NCI-H1105 treated with DMSO at 0.1 percent for 48 hours (cell line): ENCODE measurements at places on chromosomes 16 and 17.

DNA sequence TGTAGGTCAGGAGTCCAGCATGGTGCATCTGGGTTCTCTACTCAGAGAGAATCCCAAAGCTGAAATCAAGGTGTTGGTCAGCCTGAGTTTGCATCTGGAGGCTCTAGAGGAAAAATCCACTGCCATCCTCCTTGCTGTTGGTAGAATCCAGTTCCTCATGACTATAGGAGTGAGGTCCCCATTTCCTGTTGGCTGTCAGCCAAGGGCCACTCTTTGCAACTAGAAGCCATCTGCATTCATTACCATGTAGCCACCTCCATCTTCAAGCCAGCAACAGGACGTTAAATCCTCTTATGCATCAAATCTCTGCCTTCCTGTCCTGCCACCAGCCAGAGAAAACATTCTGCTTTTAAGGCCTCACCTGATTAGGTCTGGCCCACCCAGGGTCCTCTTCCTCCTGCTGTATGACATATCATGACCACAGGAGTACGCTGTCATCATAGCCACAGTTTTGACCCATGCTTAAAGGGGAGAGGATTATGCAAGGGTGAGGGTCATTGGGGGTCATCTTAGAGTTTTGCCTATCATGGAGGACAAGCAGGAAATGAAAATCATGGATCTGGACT is 40.5 kb downstream of the DNAH9 start:
- DNase-seq: no peak

- peak; percentile 11 for DNase-seq
These were observed 25.9 kb downstream of the MYH3 start for GRCh38 chr17:10631048-10631700.

DNA sequence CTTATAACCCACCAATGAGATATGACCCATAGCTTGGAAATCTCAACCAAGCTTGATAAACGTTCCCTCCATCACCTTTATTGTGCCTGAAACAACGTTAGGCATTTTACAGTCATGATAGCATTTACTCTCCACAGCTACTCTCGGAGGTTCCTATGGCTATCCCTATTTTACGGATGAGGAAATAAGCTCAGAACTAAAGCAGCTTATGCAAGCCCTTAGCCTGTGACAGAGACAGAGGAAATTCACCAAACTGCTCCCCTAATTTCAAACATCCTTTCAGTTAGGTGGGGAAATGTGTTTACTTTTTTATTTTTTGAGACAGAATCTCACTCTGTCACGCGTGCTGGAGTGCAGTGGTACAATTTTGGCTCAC is 18.7 kb downstream of the DCUN1D3 start:
- no peak for DNase-seq

- no peak for DNase-seq
These were observed 8.0 kb downstream of the TEN1 start for GRCh38 chr17:75987041-75987440.

- no peak for DNase-seq
These were observed 15.2 kb downstream of the ACE start for GRCh38 chr17:63491977-63492618.

GRCh38 chr17:81621494-81622130 is 15.3 kb downstream of the NPLOC4 start:
- no peak for DNase-seq

GRCh38 chr17:74267987-74268499 is 6.0 kb upstream of the DNAI2 start:
- no peak for DNase-seq

GRCh38 chr16:30650369-30651123 is at the start of gene PRR14:
Gene PRR14, plus strand, starts transcription at chr16:30650960. Its CDS starts 686 bp downstream, at chr16:30651646.
- DNase-seq: peak; percentile 99

GRCh38 chr17:14321476-14321949 is 20.6 kb downstream of the HS3ST3B1 start:
- peak; percentile 83 for DNase-seq

GRCh38 chr17:32960815-32961214 is 30.8 kb upstream of the SPACA3 start:
- peak; percentile 16 for DNase-seq

DNA sequence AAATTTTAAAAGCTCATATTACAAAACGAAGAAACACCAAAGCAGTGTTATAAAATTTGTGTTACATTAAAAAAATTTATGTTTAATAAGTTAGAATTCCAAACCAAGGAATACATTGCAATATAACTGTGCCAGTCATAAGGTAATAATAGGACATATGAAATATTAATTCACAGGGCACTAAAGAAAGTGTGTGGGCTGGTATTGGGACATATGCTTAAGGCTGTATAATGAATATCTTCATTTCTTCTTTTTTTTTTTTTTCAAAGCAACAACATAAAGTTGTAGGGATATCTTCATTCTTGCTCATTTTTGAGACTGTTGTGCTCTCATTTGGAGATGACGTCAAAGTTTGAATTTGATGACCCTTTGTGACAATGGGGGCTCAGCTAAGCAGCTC is 17.5 kb upstream of the FBXO47 start:
- DNase-seq: no peak

- DNase-seq: no peak
These were observed 57.7 kb downstream of the CMC2 start for GRCh38 chr16:80948886-80949493.

DNA sequence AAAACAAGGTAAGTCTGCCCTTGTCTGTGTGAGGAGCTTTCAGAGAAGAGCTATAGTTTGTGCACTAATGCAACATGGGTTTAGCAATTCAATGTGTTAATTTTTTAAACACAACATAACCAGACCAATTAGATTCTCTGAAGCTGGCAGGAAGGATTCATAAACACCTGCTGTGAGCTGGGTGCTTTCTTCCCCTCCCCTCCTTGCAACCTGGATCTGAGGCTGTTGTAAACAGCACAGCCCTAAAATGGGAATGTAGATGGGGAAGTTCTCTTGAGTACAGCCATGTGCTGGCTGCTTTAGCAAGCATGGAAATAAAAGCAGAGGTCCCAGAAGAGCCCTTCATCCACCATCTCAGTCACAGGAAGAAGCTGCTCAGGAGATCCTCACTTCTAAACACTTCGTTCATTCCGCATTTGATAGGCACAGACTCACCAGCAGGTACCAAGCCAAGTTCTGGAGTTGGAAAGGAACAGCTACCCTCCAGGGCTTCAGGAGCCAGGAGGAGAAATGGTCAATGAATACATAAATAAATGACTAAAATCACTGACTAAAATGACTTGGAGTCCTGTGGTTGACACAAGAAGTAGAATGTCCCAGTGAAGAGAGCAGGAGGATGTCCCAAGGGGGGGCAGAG is 21.7 kb downstream of the AXIN2 start:
- DNase-seq: no peak

GRCh38 chr17:18966831-18967624 is 15.1 kb downstream of the SLC5A10 start:
- DNase-seq: peak; percentile 35

- DNase-seq: no peak
These were observed 719.0 kb downstream of the KCNJ2 start for GRCh38 chr17:70888324-70888723.

DNA sequence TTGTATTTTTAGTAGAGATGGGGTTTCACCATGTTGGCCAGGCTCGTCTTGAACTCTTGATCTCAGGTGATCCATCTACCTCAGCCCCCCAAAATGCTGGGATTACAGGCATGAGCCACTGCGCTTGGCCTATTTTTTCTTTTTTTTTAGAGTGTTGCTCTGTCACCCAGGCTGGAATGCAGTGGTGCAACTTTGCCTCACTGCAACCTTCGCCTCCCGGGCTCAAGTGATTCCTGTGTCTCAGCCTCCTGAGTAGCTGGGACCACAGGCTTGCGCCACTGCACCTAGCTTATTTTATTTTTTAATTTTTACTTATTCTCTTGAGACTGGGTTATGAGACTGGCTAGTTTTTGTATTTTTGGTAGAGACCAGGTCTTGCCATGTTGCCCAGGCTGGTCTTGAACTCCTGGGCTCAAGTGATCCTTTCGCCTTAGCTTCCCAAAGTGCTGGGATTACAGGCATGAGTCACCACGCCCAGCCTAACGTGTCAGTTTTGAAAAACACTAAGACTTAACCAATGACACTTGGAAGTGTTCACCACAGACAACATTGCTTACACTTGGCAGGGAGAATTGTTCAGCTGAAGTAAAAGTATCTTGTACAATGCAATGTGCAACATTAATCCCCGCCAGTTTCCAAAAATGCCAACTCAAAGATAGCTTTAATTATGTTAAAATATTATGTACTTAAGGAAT is 26.9 kb downstream of the ATAD5 start:
- no peak for DNase-seq

DNA sequence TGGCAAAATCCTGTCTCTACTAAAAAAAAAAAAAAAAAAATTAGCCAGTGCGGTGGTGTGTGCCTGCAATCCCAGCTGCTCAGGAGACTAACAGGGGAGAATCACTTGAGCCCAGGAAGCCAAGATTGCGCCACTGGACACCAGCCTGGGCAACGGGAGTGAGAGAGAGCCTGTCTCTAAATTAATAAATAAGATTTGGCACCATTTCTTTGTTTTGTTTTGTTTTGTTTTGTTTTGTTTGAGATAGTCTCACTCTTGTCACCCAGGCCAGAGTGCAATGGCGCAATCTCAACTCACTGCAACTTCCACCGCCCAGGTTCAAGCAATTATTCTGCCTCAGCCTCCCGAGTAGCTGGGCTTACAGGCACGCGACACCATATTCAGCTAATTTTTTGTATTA is 9.4 kb upstream of the GAST start:
- DNase-seq: no peak

DNA sequence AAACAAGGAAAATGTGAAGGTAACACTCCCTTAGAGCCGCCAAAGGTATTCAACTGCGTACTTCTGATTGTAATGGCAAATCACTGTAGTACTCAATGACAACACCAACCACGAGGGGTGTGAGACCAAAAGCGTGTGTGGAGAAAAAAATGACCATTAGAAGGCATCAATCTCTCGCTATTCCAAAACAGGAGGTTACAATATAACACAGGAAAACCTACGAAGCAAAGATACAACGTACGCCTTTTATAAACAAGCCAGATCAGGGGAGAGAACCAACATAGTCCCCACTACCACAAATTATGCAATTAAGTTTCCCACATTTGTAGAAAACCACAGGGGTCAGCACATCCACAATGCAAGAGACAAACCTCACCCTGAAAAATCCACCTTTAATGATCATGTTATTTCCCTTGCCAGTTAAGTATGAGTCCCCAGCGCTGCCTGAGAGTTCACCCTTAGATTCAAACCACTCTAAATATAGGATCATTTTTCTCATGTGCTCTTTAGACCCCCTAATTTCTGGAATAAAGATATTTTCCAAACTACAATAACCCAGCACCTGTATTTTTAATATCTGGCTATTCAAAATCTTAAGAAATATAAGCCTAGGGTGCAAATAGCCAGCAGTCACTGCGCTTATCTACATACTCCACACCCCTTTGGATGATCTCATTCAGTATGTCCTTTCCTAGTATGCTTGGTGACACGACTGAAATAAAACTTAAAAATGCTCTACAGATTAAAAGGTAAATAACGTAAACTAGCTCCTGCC is 12.4 kb downstream of the TEX14 start:
- DNase-seq: no peak

DNA sequence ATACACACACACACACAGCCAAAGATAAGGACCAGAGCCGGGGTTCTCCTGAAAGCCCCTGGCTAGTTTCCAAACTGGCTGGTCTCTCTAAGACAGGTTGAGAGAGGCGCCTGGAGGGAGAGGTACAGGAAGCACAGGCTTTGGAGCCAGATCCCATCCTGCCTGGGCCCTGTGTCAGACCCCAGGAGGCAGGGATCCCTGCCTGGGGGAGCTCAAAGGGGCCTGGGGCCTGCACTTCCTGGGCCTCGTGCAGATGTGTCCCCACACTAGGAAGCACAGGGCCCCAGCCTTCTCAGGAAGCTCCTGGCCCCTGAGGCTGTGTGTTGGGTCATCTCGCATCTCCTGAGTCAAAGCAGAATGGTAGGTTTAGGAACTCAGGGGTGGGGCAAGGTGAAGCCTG is 16.0 kb downstream of the SLC5A10 start:
- DNase-seq: no peak

DNA sequence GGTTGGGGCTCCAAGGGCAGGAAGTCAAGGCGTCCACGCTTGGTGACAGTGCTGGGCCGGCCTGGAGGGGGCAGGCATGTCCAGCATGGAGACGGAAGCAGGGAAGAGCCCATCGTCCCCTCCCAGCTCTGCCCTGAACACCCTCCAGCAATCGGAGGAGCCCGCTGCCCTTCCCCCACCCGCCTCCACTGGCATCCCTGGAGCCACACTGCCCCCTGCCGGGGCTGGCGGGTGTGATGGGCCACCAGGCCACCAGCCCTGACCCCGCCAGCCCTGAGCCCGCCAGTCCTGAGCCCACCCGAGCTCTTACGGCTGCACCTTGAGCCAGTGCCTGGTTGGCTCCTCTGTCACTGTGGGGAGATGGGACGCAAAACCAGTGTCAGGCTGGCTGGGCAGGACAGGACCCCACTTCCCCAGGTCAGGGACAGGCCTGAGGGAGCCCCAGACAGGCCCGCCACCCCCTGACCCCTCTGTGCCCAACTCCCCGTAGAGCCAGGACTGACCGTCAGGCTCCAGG is 4.1 kb upstream of the CDH15 start:
- DNase-seq: peak; percentile 24

DNA sequence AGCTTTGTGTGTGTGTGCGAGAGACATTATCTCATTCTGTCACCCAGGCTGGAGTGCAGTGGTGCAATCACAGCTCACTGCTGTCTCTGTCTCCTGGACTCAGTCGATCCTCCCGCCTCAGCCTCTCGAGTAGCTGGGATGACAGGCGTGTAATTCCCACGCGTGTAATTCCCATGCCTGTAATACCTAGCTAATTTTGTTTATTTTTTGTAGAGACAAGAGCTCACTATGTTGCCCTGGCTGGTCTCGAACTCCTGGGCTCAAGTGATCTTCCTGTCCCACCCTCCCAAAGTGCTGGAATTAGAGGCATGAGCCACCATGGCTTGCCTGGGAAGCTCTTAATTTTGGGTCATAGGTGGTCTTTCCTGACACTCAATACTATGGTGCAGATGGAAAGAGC is 205.3 kb upstream of the TNRC6C start:
- no peak for DNase-seq

DNA sequence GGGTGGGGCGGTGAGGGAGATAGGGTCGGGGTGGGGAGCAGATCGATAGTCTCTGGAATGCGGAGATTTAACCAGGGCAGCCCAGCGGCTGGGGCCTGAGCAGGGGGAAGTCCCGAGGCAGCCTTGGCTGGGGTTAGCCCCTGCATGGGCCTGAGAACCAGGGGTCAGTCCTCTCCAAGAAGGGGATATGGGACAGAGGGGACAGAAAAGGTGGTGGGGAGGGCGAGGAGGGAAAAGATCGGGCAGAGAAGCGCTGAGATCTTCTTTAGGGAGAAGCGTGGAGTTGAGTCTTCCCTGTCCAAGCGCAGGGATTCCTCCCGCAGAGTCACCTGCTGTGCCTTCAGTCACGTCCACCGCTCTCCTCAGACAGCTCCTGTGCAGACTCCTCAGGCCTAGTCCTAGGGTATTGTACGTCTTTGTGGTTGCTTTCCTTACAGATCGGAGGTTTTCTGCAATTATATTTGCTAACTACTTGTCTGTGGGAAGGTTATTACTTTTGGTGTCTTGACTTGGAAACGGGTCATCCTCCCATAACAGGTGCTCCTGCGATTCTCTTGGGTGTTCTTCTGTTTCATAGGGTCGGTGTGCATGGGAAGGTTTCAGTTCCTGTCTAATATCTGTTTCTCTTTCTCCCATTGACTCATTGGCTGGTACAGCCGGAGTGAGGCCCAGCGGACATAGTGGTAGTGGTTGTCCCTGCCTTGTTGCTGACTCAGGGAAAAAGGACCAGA is 952 bp downstream of the CD300A start:
- no peak for DNase-seq

- DNase-seq: no peak
These were observed 30.7 kb downstream of the PIMREG start for GRCh38 chr17:6474906-6475305.

- DNase-seq: no peak
These were observed 107.0 kb downstream of the CRLF3 start for GRCh38 chr17:30717291-30718098.
